Fibroblast of the aortic adventitia (primary cell): ENCODE measurements at places on chromosomes 13 and 19.

DNA sequence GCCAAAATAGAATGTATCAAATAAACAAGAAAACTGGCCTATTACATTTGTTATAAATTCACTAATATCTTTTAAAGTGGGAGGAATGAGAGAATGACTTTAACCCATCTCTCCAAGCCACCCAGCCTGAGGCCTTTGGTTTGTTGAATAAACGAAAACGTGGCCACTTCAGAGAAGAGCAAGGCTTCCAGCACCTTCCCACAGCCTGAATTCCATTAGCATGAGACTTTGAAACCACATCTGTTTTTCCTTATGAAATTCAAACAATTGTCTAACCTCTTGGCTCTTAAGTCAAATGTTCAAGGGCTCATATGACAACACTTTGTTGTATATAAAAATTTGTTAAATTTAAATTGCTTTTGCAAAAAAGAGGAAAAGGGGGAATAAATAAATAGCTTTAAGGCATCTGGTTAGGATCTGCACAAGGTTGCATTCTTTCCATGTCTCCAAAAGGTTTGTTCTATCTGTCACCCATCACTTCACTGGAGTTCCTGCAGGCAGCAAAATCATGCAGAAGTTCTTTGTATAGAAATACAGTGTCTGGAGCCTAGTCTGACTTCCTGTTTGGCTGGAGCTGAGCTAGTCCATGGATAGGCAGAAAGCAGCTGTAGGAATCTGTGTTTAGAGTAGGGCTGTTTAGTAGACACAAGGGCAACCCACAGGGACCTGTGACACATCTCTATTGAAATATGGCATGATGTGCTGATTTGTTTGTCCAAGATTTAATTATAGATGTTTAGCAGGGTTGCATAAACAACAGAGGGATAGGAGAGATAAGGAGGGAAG, 502.3 kb downstream of the KCTD12 start:
- peak; percentile 96 for DNase-seq

GRCh38 chr13:23626700-23627099, 56.5 kb downstream of the TNFRSF19 start:
- DNase-seq = no peak

DNA sequence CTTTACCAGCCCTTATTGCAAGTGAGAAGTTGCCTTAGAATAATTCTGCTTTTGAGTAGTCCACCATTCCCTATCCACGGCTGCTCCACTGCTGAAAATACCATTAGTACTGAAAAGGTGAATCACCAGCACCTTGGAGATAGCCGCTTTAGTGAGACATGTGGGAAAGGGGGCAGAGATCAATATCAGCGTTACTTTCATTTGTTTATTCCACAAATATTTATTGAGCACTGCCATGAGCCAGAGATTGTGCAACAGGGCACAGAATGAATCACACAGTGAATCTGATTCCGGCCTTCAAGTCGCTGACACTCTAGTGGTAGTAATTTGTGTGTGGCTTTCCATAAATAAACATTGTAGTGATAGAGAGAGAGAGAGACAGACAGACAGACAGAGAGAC, 31.5 kb upstream of the MYO16 start:
- no peak for DNase-seq

DNA sequence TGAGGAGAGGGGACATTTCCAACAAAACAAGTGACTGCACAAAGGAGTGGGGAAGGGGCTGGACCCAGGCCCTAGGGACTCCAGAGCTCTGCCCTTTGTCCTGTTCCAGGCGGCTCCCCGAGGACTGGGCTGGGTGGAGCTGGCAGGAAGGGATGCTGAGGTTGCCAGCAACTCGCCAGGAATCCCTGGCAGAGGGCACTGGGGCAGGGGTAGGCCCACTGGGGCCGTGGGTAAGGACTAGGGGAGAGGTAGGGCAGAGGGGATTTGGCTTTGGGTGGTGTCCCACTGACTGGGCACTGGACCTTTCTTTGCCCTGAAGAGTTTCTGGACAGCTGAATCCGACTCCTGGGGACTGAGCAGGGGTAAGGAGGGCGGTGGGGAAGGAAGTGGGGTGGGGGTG, 7.9 kb downstream of the LIPE start:
- no peak for DNase-seq

- no peak for DNase-seq
Measured at GRCh38 chr19:49557641-49558325, 22.6 kb downstream of the NOSIP start.

- DNase-seq = no peak
Measured at GRCh38 chr13:110872034-110872767, 42.7 kb downstream of the ANKRD10 start.

DNA sequence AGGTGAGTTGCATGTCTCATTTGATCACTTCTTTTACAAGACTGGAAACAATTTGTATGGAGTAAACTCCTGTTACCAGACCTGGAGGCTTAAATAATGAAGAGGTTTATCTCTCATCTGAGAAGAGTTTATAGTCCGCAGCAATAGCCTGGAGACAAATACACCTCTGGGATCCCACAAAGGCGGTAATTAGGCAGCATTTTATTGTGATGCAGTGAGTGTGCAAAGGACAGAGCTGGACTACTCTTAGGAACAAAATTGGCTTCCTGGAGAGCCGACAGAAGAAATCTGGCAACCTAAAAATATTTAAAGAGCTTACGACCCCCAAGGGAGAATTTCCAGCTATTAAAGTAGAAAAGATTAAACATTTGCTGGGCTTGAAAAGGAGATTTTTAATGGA, 11.8 kb upstream of the KATNAL1 start:
- no peak for DNase-seq

DNA sequence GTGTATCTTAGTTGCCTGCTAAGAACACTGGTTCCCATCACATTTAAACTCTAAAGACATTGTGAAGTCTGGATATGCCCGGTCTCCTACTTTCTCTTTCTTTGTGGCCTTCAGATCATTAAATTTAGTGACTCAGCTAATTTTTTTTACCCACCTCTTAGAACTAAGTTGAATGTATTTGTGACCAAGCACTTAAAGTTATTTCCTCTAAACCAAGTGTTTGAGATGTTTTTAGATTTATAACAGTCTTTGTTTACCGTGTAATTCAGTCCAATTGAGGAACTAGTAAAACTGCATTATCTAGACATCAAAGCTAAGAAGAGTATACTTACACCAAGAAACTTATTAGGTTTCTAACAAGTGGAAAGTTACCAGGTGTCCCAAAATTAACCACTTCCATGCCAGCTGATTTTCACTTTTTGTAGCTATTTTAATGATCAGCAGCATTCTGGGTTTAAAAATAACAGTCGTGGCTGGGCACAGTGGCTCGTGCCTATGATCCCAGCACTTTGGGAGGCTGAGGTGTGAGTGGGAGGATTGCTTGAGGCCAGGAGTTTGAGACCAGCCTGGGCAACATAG, 53.1 kb downstream of the ARHGAP35 start:
- DNase-seq = peak; percentile 63

GRCh38 chr19:33161201-33161600, 29.3 kb downstream of the WDR88 start:
- DNase-seq = no peak

DNA sequence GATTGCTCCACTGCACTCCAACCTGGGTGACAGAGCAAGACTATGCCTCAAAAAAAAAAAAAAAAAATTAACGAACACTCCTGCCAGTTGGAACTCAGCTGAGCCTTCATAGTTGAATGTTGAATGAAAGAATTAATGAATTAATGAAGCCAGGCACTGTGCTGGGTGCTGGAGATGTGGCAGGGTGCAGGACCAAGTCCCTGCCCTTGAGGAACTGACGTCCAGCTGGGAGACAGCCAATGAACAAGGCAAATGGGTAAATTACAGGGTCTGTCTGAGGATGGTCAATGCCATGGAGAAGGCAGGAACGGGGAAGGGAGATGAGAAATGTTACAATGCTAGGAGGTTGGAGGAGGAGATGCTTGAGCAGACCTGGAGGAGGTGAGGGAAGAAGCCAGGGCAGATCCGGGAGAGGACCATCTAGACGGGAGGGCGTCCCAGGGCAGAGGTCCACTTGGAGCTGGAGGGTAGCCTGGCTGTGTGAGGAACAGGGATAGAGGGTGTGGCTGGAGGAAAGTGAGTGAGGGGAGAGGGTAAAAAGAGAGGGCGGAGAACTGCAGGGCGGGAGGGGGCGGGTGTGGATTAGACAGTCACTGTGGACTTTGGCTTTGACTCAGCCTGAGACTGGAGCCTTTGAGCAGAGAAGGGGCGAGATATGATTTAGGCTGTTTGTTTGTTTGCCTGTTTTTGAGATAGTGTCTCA, 16.8 kb upstream of the IGSF23 start:
- no peak for DNase-seq

DNA sequence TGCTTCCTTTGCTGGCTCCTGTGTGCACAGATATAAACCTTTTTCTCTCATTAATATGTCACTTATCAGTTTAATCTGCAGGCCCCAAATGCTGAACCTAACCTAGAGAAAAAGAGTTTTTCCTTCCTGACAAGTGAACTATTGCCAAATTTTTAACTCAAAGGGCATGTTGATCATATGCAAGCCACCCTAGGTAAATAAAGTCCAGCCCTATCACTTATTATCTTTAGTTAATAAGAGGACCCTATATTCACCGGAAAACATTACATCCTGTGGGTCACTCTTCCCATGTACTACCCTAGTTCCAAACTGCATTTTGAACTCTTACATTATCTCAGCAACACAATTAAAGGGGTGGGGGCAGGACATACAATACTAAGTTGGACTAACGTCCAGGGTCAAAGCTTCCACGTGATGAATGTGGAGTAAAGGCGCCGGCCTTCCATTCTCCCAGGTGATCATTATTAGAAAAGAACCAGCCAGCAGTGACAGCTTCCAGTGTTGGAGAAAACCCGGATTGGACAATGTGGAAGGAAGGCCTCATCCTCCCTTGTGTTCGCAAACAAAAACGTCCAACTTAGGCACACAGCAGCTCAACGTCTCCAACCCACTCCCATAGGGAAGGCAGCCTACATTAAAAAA, 86.6 kb downstream of the STK24 start:
- DNase-seq = no peak

DNA sequence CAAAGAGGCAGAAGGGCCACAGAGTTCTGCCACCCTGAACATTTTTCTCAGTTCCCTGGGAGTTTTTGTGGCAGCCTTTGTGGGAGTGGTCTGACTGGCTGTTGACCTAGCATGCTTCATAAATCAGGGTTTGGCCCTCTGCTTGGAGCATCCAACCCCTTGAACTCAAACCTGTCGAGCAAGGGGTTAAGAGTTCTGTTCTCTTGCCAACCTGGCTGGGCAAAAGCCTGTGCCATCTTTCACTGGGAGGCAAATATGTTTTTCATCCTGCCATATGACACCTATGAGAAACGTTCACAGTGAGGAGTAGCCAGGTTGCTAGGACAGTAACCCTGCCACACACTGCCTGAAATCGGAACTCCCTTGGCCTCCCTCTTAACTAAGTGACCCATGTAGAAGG, 7.7 kb upstream of the TEX26 start:
- DNase-seq = no peak

DNA sequence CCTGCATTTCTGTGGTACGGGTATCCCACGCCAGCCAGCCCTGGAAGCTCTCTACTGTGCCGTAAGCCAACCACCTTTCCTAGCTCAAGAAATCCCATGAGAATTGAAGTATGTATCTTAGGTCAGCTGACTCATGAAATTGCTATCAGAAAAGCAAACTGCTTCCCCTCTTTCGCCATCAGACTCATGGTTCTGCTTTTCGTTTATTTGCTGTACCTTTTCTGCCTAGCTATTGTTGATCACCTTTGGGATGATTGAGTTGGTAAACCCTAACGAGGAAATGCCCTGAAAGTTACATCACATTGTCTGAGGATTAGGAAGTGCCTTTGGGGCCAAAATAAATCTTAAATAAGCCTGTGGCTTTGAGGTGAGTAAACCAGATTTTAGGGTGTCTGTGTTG, at the start of gene ADGRE3:
Gene ADGRE3, minus strand, starts transcription at position 81 of the 400 bp plus-strand sequence. Its CDS starts 74 bp downstream, at position 7.
- DNase-seq = peak; percentile 28

GRCh38 chr13:40480915-40481516, 185.4 kb downstream of the FOXO1 start:
- no peak for DNase-seq

- DNase-seq = no peak
Measured at GRCh38 chr13:20370815-20371421, 138.8 kb upstream of the GJB6 start.

DNA sequence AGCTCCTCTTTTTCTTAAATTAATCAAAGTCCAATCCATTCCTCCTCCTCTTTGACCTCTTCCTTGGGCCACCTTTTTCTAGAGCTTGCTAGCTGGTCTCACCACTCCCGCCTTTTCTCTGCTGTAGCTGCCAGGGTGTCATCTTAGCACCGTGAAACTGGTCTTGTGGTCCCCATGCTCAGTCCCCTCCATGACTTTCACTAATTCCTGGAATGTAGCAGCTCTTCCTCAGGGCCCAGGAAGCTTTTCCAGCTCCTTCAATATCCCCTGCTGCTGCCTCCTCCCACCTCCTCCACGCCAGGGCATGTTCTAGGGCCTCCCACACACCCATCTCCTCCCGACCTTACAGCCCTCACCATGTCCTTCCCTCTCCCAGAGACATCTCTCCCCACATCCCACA, 222.2 kb downstream of the MYO16 start:
- DNase-seq = no peak

DNA sequence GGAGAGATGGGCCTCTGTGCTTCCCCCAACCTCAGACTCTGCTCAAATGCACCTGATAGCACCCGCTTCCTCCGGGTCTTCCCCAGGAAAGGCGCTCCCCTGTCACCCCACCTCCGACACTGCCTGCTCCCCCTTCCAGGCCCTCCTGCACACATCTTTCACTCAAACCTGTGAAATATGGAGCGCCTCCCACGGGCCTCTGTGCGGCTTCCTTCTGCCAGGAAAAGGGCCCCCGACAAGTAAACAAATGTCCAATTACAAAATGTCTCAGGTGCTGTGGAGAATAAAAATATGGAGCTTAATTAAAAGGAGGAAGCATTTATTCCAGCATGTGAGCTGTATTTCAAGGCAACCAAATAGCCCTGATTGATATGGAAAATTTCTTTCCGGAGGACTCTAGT, 15.6 kb upstream of the CCNE1 start:
- DNase-seq = no peak
